ENCODE measurements at places on chromosomes 7 and 10.

DNA sequence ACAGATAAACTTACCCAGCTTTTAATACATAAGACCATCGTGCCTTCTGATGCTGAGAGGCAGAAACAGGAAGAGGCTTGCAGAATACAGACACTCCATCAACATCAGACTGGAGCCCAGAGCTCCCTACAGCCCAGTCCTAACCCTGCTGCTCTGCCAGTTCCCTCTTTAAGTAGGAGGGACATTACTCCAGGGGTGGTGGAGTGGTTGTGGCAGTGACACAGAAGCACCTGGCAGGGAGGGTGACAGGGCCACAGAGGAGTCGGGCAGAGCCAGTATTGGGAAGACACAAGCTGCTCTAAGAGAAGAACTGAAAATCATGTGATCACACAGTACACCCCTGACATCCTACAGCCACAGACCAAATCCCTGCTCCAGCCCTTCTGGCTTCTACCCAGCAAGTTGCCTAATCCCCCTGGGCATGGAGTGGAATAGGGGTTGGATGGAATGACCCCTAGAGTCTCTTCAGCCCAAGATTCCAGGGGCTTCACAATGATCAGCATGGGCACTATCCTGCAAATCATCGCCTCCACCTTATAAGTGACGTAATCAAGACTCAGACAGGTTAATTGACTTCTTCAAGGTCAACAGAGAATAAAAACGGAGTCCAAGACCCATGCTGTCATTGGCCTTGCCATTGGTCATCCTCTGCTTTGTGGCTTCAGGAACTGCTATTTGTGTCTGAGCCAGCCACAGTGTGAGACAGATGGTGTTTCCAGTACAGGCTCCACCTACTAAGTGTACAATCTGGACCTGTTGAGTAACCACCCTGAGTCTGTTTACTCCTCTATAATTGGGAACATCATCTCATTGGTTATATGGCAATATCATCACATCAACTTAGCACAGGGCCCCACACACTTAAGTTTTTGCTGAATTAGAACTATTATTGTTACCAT, 61.1 kb upstream of the ZMIZ1 start:
- DNase-seq, result no peak

DNA sequence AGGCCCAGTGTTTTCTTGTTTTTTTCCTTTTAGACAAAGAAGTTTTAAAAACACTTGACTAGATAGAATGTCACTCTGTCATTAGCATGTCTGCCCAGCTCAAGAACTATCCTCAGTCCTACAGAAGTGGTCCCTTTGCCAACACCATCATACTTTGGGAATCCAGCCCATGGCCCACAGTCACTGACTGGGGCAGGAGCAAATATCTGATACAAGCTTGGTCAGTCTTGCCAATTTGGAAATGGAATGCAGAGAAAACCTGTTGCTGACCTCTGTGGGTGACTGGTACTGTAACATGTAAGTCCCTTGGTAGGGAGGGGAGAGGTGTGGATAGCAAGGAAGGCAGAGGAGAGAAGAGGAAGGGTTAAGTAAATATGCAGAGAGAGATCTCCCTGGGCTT, 47.8 kb downstream of the IPMK start:
- no peak for DNase-seq

- DNase-seq, result no peak
Observed at GRCh38 chr10:124704428-124705380, 39.5 kb downstream of the FAM53B start.

- DNase-seq, result no peak
Observed at GRCh38 chr10:44009891-44010632, 361.4 kb upstream of the ZNF32 start.

DNA sequence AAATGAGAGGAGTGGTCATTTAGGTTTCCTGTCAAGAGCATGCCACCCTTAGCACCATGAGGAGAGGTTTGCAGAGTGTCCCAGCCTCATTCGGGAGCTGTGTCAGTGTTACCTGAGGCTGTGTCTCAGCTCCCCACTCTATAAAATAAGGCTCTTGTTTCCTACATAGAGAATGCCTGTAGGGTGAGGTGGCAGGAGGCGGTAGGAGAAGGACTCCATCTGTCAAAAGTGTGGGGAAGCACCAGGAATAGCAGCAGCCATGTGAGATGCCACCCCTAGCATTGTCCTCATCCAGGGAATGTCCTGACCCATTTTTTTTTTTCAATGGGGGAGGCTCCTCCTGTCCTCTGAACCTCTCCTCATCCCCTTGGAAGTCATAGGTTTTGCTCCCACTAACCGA, 451.2 kb downstream of the PLXNA4 start:
- DNase-seq, result no peak

DNA sequence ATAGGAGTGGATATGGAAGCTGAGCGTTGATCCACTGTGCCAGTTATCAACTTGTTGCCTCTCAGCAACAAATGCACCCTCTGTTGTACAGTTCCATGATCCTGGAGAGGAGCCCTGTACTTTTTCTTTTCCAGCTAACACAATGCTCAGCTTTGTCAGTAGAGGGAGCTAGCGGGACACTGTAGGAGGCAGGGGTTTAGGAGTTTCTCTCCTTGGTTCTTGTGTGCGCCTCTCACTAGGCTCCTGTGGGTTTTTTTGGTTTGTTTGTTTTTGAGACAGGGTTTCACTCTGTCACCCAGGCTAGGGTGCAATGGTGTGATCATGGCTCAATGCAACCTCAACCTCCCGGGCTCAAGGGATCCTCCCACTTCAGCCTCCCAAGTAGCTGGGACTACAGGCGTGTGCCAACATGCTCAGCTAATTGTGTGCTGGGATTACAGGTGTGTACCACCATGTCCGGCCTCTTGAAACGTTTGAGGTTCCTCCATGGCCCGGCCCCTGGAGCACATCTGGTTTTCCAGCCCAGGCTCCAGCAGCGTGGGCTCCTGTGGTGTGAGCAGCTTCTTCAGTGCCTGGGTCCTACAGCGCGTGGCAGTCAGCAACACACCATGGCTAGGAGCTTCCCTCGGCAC, 12.0 kb upstream of the MARVELD1 start:
- DNase-seq, result no peak

All from AG09309 (cell line).